Stimulated activated CD8-positive, alpha-beta memory T cell treated with anti-CD3 and anti-CD28 coated beads, Interleukin-2, amount 100 ng/mL, for 1 hour (primary cell): ENCODE measurements at places on chromosomes 2 and 18.

GRCh38 chr2:118386641-118387302 lies 298.5 kb downstream of the INSIG2 start:
- no peak for DNase-seq

DNA sequence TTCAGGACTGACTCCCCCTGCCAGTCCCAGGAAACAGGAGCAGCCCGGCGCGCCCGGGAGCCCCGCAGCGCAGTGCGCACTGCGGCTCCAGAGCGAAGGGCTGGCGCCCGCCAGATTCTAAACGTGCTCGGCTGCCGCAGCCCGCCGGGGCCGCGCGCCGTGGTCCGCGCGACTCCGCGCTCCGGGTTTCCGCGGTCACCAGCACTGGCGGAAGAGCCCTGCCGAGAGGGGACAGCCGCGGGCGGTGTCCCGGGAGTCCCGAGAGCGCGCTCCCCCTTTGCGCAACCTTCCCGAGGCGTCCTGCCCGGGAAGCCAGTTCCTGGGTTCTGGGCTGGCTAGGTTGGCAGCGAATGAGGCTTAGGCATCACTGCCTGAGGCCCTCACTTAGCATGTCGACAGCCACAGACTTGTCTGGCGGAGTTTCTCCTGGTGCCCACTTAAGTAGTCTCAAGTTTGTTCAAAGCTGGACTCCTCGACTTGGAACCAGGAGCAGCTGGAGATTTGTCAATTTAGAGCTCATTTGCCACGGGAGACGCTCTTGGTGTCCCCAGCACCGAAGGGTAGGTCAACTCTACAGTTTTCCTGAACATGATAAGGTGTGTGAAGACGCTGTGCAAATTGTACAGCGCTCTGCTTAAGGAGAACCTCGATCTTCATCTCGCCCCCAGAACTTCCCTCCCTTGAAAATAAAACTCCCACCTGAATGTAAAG lies 1.5 kb upstream of the VSNL1 start:
- DNase-seq: no peak

- peak; percentile 41 for DNase-seq
These were observed 6.0 kb upstream of the INPP5D start for GRCh38 chr2:233053928-233054784.

DNA sequence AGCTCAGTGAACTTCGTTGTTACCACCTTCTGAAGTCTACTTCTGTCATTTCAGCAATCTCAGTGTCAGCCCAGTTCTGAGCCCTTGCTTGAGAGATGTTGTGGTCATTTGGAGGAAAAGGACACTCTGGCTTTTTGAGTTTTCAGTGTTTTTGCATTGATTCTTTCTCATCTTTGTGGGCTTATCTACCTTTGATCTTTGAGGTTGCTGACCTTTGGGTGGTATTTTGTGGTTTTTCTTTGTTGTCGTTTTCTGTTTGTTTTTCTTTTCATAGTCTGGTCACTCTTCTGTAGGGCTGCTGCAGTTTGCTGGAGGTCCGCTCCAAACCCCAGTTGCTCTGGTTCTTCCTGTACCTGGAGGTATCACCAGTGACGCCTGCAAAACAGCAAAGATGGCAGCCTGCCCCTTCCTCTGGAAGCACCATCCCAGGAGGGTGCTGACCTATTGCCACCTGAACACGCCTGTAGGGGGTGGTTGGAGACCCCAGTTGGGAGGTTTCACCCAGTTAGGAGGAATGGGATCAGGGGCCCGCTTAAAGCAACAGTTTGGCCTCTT lies 74.7 kb downstream of the EPC2 start:
- no peak for DNase-seq

DNA sequence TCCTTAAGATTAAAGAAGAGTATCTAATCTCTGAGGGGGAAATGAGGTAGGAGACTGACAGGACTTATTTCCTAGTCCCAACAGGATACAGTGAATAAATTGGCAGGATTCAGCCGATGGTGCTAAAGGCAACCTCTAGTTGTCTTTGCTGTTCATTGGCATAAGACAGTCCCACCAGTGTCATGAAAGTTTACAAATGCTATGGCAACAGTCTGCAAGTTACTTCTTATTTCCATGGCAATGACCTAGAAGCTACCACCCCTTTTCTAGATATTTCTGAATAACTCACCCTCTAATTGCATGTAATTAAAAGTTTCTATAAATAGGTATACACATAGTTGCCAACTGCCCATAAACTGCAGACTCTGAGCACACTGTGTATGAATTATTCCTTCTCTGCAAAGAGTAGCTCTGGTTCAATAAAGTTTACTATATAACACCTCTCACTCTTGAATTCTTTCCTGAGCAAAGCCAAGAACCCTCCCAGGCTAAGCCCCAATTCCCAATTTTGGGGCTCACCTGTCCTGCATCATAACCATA lies 172.7 kb upstream of the LRATD1 start:
- no peak for DNase-seq

GRCh38 chr2:63872571-63873328 lies 31.1 kb downstream of the UGP2 start:
- no peak for DNase-seq
